ENCODE measurements at places on chromosomes 5 and 9.
A peak's percentile ranks its signal among the peaks of the same experiment; 100 is the strongest.

DNA sequence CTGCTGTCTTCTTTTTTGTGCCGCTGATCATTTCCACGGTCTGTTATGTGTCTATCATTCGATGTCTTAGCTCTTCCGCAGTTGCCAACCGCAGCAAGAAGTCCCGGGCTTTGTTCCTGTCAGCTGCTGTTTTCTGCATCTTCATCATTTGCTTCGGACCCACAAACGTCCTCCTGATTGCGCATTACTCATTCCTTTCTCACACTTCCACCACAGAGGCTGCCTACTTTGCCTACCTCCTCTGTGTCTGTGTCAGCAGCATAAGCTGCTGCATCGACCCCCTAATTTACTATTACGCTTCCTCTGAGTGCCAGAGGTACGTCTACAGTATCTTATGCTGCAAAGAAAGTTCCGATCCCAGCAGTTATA lies 17.1 kb downstream of the F2R start:
- no peak for DNase-seq

DNA sequence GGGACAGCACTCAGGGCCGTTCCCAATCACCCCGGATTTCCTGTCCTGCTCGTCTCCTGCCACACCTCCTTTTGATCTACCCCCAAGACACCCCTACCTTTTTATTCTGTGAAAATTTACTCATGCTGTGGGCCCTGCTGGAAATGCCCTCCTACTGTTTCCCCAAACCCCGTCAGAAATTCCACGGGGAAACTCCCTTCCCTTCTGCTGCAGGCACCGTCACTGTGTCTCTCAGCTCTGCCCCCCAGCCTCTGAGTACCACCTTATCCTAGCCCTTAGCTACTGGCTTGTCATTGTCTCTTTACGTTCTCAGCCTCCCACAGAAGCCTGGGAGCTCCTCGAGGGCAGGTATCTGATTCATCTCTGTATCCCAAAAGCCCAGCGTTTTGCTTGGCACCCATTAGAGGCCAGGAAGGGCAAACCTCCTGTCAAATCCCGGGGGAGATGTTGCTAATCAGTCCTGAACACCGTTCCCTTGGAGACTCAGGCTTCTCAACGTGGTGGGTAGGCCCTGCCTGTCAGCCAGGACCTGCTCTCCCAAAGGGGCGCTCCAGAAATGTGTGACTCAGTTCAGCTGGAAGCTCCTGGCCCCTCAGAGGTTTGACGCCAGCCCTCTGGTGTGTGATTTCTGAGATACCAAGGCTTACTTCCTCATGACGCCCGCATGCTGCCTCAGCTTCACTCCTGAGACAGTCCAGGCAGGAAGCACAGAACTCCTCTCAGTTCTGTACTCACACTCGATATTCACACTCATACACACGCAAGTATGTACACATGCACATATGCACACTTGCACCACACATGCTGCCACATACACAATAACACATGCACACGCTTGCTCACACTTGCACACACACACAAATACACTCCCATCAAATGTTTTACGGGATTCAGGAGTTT lies 50.7 kb upstream of the GRHPR start:
- peak; percentile 41 for DNase-seq

GRCh38 chr9:113614843-113615648 lies 151.5 kb downstream of the RGS3 start:
- no peak for DNase-seq

- peak; percentile 56 for DNase-seq
Measured at GRCh38 chr5:138632900-138633489, 57.8 kb upstream of the HSPA9 start.

DNA sequence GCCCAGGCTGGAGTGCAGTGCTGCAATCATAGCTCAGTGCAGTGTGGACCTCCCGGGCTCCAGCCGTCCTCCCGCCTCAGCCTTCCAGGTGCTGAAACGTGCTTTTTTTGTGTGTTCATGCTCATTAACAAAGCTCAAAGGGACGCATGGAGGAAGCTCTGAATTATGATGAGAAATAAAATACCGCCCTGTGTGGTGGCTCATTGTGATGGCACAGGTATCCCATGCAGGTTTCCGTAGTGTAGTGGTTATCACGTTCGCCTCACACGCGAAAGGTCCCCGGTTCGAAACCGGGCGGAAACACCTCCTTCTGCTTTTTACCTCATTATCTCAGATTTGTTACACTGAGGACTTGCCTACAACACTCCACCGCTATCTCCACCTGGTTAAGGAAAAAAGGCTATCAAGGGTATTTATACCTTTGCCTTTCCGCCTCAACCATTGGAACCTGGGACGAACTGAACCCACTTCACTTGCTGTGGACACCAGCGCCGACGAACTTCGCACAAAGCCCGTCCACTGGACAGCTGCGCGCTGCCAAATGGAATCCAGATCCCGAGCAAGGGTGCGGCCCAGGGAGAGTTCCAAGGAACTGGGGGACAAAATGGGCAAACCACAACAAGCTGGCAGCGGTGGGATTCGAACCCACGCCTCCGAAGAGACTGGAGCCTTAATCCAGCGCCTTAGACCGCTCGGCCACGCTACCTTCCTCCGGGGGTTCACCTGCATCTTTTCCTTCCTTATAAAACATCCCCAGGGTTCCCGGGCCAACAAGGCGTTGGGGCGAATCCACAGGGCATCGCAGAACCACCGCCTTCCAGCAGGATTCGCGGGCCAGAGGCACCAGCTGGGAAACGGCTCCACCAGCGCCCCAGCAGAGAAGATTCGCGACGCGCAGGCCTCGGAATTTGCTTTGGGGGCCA lies 26.3 kb downstream of the OR2V2 start:
- DNase-seq, result no peak

DNA sequence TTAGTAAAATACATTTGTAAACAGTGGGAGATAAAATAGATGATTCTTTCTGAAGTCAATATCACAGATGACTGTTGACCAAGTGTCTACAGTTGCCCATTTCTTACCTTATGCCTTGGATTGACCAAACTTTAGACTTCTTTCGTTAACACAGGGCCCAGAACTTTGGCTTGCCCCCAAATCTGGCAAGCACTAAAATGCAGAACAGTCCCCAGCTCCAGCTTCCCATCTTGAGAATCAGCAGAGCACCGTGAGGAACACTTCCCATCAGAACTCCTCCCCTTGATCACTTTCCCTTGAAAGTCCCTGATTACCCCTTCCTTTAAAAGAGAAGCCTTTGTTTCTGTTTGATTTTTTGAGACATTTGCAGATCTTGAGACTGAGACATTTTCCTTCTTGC lies 1039.9 kb downstream of the TLE1 start:
- no peak for DNase-seq

- DNase-seq, result no peak
Measured at GRCh38 chr9:91138760-91139159, 223.0 kb downstream of the AUH start.

GRCh38 chr9:35237311-35237710 lies 75.5 kb downstream of the UNC13B start:
- no peak for DNase-seq

DNA sequence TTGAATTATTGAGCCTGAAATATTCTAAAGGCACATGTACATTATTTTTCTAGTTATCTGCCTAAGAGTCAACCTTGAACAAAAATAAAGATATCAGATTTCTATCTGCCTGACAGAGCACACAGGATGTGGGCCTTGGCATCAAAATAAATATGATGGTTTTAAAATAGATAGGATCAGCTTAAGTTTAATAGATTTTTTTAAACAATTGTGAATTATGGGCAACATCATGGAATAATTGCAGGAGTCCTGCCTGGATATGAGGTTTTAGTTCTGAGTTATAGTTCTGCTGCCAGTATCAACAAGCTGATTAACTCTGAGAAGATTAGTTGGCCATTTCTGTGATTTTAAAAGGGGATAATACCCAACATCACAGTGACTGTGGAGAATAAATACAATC lies 107.0 kb upstream of the PCA3 start:
- DNase-seq, result no peak

- no peak for DNase-seq
Measured at GRCh38 chr5:151034422-151035379, 14.3 kb downstream of the GPX3 start.

GRCh38 chr9:119483153-119483552 lies 113.9 kb upstream of the BRINP1 start:
- DNase-seq, result no peak

DNA sequence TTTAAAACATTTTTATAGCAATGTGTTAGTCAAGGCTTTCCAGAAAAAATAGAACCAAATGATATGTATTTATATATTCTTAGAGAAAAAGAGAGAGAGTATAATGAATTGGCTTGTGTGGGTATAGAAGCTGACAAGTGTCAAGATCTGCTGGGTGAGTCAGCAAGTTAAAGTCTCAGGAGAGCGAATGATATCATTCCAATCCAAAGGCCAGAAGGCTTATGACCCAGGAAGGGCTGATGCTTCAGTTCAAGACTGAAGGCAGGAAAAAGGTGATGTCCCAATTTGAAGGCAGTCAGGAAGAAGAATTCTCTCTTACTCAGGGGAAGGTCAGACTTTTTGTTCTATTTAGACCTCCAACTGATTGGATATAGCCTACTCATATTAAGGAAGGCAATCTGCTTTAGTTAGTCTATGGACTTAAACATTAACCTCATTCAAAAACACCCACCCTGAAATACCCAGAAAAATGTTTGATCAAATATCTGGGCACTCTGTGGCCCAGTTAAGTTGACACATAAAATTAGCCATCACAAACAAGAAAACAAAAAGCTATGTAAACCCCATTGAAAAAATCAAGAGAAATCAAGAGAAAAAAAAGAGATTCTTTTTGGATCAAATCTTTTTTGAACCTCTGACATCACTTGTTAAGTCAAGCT lies 189.6 kb downstream of the PIK3R1 start:
- DNase-seq, result no peak

- DNase-seq, result no peak
Measured at GRCh38 chr9:85647571-85647970, 94.2 kb downstream of the AGTPBP1 start.

DNA sequence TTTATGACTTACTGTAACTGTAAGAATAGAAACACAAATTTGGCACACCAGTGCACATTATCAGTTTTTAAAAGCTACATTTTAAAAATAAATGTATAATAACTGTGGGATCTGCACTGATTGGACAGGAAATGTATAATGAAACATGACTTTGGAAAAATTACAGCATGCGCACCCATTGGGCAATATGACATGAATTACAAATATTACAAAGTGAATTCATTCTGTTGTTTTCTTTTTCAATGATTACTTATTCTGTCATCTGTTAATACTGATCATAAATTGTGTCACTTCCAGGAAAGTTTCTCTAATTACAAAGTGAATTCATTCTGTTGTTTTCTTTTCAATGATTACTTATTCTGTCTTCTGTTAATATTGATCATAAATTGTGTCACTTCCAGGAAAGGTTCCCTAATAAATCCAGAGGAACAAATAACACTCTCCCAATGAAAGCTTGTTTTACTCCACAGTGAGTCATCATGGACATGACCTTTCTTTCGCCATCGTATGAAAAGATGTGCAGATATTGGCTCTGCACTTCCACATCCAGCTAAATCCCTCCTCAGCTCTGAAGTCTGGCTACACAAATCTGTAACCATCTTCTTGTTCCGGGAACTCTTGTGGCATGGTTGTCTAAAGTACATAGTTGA lies 297.0 kb upstream of the HAPLN1 start:
- DNase-seq, result no peak

GRCh38 chr5:20335978-20336377 lies 348.0 kb upstream of the CDH18 start:
- no peak for DNase-seq

DNA sequence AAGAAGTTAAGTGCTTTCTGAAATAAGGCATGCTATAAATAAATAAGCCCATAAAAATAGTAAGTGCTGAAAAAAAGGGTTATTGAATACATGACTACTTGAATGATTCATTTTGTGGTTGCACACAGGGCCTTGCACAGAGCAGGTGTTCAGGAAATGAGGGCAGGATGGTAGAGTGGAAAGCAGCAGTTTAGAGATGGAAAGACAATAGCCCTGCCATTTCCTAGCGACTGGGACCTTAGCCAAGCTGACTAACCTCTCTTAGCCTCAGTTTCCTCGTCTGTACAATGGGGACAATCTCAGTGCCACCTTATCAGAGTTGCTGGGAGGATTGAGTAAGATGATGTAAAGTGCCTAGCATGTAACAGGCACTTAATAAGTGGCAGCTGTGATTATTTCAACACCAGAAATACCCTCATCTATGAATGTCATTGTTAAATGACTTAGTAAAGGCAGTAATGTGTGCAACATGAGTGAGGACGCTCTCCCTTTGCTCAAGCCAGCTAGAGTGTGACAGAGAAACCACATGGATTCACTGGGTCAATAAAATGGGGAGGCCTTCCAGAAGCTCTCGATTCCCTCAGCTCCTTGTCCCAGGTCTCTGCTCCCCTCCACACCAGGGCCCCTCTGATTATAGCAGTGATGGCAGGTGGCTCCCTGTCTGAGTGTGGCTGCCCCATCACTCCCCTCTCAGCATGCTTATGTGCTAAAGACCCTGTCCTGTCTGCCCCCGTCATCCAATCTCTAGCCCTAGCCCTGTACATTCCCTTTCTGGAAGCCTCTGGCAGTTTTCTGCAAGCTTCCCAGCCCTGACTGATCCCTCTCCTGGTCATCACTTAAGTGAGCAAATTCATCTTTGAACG lies 16.0 kb upstream of the PHF19 start:
- peak; percentile 82 for DNase-seq

- no peak for DNase-seq
Measured at GRCh38 chr5:75262271-75262670, 25.6 kb upstream of the ANKRD31 start.

DNA sequence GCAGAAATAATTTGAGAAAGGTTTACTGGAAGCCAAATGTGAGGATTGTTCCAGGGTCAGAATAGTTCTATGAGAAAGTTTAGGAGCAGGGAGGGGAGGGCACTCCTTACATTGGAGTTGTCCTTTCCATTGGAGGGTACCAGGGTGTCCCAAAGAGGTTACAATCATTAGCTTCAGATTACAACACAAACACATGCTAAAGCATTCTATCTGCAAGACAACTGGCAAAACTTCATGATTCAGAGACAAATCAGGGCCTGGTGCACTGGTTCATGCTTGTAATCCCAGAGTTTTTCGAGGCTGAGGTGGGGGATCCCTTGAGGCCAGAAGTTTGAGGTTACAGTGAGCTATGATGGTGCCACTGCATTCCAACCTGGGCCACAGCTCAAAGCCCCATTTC lies 51.8 kb downstream of the NSUN2 start:
- no peak for DNase-seq

DNA sequence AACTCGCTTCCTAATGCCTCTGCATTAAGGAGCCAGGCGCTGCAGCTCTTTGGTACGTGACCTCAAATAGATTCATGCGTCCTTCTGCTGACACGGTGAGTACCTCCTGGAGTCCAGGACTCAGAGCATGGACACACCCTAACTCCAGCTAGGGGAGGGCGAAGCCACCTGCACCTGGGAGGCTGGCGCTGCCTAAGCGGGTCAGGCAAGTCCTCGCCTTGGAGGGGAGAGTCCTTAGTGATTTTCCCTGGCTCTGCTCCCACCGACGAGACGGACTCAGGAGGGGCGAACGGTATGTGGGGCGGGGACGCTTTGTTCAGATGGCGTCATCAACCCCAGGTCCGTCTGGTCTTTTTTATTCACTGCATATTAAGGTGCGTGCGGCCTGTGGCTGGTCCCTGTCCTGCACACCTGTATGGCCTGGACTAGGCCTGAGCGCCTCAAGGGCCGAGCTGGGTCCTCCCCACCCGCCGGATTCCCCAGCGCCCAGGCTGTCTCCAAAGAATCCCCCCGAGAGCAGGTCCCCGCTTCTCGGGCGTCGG lies 50.3 kb downstream of the NSUN2 start:
- no peak for DNase-seq

GRCh38 chr9:33297432-33297831 lies 7.1 kb downstream of the NFX1 start:
- no peak for DNase-seq

- peak; percentile 75 for DNase-seq
Measured at GRCh38 chr5:167578977-167579692, 712.3 kb upstream of the WWC1 start.

Measured in skeletal muscle cell (primary cell).